ENCODE measurements at places on chromosomes 7 and 10.
A peak's percentile ranks its signal among the peaks of the same experiment; 100 is the strongest.

DNA sequence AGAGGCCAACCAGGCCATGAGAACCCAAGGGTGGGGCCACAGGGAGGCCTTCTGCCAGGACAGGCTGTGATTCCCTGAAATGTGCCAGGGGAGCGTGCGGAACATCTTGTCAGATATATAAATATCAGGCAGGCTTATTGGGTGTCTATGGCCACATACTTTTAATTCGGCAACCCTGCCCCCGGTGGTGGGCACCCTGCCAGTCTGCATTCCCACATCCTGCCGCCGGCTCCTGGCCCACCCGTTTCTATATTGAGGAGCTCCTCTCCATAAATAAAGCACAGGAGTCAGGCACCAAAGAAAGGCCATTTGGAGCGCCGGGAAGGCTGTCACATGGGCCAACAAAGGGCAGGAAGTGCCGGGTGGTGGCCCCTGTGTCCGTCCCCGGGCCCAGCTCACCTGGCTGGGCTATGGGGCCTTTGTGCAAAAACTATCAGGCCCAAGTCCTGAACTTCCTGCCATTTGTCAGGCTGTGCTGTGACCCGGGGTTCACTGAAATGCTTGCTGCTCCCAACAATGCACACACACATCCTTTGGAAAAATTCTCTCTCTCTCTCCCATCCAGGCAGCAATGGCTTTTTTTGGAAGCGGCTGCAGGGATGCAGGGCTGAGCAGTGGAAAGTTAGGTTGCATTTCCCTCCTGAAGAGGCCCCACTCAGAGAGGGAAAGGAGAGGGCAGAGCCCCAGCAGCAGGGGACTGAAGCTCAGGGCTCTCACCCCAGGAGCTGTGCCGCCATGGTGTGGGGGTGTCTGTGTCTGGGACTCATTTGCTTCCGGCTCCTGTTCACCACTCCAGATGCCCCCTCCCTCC lies 25.0 kb upstream of the PODXL start:
- no peak for DNase-seq

GRCh38 chr7:120431016-120431415 lies 158.0 kb downstream of the KCND2 start:
- DNase-seq = no peak

- no peak for DNase-seq
Observed at GRCh38 chr7:31418928-31419327, 78.4 kb upstream of the NEUROD6 start.

DNA sequence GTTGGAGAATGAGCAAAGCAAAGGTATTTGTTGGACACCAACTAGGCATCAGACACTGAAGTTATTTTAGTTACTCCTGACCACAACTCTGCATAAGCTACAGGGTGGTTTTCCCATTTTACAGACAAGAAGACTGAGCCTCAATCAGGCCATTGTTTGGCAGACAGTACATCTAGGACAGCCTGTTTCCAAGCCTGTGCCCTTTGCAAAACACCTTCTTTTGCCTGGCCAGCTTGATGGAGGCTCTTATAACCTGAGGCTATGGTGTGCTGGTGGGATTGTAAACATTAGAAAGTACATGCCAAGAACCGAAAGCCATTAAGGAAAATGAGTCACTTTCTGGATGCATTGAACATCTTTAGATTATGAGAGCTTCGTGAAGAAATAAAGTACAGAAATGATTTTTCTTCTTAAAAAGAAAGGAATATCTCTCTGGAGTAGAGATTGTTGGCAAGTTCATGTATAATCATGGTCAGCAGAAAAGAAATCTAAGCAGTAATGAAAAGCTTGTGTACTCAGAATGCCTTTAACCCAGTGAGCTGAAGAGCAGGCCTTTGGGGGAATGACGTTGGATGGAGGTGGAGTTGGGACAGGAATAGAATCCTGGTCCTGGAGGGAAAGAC lies 140.6 kb downstream of the KIAA1217 start:
- peak; percentile 65 for DNase-seq

DNA sequence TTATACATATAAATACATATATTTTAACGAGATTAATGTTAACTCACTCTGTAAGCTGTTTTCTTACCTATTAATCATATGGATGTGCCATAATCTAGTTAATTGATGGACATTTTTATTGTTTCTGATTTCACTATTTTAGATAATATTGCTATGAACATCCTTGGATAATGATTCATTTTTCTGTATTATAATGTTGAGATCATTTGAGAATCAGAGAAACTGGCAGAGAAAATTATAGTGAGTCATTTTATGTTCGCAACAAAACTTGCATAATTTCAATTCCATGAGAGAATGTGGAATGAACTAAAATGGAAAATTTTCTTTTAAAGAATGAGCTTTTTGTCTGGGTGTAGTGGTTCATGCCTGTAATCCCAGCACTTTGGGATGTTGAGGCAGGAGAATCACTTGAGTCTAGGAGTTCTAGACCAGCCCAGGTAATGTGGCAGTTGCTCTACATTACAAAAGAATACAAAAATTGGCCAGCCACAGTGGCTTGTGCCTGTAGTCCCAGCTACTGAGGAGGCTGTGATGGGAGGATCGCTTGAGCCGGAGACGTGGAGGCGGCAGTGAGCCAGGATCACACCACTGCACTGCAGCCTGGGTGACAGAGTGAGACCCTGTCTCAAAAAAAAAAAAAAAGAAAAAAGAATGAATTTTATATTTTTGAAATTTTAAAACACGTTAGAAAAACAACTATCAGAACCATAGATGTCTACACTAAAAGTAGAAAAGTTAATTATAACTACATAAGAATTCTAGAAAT lies 40.5 kb downstream of the PAPSS2 start:
- peak; percentile 58 for DNase-seq

DNA sequence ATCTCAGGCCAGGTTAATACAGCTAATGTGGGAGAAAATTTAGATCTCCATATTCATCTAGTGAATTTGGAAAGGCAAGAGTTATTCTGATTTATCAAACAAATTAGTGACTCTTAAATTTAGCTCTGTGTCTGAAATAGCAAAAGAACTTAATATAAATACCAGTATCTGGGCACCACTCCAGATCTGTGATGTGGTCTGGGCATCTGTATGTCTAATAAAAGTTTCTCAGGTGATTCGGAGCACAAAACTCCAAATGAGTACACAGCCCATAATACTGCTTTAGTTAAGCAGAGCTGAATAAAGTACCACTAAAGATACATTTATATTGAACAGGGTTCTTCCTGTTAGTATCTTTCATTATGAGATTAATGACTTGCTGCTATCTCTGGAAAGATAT lies 261.4 kb downstream of the BAMBI start:
- no peak for DNase-seq

DNA sequence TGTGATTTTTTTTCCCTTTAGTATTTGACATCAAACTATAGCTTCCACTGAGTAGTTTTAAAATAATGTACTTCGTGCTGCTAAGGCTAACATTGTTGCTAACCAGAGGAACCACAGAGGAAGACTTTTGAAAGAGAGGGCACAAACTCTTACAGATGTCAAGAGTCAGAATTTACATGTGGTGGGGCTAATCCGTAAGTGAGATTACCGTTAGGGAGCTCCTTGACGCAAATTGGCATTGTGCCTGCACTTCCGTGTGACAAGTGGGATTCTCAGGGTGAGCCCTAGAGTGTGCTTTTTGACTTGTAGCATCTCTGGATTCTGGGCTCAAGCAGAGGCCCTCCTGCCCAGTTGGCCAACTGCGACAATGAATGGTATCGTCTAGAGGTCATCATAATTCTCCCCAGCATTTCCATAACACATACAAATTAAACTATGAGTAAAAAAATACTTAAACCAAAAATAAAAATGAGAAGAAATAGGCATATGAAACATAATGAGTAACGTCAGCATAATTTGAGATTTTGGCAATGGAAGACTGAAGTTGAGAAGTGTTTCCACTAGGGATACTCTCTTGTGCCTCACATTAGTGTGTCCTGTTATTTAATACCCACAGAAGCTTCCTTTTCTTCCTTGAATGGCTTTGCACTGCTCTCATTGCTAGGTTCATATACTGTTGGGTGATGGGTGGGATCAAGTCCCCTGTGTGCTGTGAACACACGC lies 164.0 kb downstream of the SDK1 start:
- no peak for DNase-seq

- DNase-seq = no peak
Observed at GRCh38 chr7:71871446-71871845, 540.7 kb downstream of the CALN1 start.

DNA sequence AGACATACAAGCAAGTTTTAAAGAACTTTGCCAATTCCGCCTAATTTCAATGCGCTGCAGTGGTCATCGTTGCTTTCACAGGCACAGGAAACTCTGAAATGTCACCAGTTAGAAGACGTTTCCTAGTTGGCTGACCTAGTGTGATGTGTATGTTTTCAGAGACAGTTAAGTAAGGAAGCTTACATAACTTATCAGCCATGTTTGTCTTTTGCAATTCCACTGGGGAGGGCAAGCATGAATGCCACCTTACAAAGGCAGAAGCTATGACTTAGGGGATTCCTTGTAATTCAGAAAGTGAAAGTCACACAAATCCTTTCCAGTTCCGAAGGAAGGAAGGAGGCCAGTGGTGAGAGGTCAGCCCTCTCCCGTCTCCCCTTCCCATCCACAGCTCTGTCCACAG lies 15.0 kb upstream of the NPS start:
- no peak for DNase-seq

DNA sequence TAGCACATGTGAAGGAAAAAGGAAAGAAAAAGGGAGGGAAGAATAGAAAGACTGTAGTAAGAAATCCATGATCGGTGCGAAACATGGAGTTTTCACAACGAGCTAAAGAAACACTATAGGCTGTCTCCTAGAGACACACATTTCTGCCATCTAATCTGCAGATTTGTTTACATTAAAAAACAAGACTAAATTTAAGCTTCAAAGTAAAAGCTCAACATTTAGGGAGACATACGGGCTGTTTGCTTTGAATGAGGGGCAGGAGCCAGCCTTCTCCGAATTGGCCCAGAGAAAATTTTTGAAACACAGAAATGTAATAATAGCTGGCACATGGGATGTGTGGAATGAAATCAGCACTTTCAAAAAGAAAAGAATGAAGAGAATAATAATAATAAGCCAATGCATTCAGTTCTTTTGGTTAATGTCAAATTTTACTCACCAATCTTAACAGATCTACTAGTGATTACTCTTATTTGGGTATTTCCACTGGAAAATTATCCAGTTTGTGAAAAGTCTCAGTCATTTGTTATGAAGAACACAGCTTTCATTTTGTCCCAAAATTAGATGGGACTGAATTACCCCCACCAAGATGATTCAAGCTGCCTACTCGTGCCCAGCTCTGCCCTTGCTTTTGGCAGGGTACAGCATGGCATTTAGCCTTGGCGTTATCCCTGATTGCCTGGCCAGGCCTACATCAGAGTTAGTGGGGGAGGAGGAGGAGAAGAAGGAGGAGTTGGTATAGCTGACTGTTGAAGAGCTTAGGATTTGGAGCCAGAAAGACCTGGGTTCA lies 47.1 kb downstream of the MTURN start:
- no peak for DNase-seq

GRCh38 chr10:92913973-92914372 lies 65.7 kb downstream of the EXOC6 start:
- no peak for DNase-seq

GRCh38 chr10:84447701-84448400 lies 119.5 kb downstream of the CCSER2 start:
- DNase-seq = no peak

GRCh38 chr10:43939389-43939938 lies 290.8 kb upstream of the ZNF32 start:
- no peak for DNase-seq

Measured in HFFc6 (cell line).